ENCODE measurements at places on chromosomes 5 and 9.

- H3K36me3 ChIP-seq: no peaks in the 10 kb centered on the region
- DNase-seq: no peak
- peaks cover 6% of the 10 kb centered on the region for H3K4me1 ChIP-seq
These were observed 133.0 kb downstream of the SLF1 start for GRCh38 chr5:94751460-94751859.

DNA sequence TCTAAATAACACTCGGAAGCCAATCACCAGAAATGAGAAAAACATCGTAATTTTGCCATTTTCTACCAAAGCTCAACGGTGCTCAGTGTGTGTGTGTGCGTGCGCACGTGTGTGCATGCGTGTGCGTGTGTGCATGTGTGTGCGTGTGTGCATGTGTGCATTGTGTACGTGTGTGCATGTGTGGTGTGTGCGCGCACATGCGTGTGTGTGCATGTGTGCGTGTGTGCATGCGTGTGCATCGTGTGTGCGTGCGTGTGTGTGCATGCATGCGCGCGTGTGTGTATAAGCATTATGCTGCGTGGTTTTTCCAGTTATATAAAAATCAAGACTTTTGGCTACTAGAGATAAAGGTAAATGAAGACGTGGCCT lies 165.0 kb downstream of the DAB2IP start:
- DNase-seq: no peak
- no peak overlapping the region for H3K27ac ChIP-seq
- H3K4me1 ChIP-seq: no peaks in the 10 kb centered on the region
- no peaks in the 10 kb centered on the region for H3K27me3 ChIP-seq
- H3K36me3 ChIP-seq: no peaks in the 10 kb centered on the region

DNA sequence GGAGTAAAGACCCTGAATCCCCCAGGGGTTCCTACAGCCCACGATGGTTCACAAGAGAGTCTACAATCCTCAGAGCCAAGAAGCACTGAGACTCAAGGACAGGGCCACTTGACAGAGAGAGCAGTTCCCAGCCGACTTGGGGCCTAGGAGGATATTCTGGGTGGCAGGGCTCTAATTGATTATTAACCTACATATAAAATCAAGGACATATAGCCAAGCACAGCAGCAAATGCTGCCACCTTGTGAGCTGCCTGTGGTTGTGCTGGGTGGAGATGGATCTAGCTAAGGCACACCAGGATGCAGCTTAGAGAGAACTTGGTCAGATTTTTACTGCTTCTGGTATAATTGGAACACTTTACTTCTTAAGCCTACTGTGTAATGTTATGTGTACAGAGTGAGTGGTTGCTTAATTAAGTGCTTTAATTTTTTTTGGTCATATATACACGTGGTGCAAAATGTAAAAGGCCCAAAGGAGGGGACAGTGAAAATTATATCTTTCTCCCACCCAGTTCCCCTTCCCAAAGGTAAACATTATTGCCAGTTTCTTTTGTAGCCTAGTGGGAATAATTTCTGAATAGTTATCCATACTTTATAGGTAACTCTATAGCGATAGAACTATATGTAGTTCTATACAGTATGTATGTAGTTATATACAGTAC lies 78.8 kb downstream of the F2RL2 start:
- H3K4me1 ChIP-seq: peaks cover 75% of the 10 kb centered on the region
- peak overlapping the region; percentile 56 for H3K4me3 ChIP-seq
- DNase-seq: peak; percentile 75
- no peaks in the 10 kb centered on the region for H3K36me3 ChIP-seq

- H3K4me1 ChIP-seq: peaks cover 45% of the 10 kb centered on the region
- H3K27me3 ChIP-seq: peaks cover 1% of the 10 kb centered on the region
- H3K36me3 ChIP-seq: peaks cover 7% of the 10 kb centered on the region
These were observed 75.9 kb downstream of the RXRA start for GRCh38 chr9:134402182-134402581.

DNA sequence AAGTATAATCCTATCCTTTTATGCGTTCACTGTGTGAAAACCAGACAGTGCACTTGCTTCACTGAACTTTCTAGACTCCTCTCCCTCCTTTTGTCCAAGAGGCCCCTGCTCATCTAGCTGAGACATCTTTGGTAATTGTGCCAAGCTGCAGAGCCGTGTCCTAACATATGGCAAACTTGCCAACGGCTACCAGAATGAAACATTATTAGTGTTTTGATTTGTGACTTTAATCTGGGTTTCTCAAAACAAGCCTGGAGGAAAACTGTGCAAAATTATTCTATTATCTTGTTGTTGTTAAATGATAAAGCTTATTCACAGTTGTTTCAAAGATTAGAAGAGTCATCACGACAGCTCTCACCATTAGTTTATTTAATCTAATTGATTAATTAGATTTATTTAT lies 79.0 kb upstream of the RETREG1 start:
- H3K27me3 ChIP-seq: no peaks in the 10 kb centered on the region
- no peaks in the 10 kb centered on the region for H3K36me3 ChIP-seq
- H3K4me1 ChIP-seq: no peaks in the 10 kb centered on the region
- H3K4me3 ChIP-seq: no peak overlapping the region
- DNase-seq: no peak
